ENCODE measurements at places on chromosomes 3 and 15.

DNA sequence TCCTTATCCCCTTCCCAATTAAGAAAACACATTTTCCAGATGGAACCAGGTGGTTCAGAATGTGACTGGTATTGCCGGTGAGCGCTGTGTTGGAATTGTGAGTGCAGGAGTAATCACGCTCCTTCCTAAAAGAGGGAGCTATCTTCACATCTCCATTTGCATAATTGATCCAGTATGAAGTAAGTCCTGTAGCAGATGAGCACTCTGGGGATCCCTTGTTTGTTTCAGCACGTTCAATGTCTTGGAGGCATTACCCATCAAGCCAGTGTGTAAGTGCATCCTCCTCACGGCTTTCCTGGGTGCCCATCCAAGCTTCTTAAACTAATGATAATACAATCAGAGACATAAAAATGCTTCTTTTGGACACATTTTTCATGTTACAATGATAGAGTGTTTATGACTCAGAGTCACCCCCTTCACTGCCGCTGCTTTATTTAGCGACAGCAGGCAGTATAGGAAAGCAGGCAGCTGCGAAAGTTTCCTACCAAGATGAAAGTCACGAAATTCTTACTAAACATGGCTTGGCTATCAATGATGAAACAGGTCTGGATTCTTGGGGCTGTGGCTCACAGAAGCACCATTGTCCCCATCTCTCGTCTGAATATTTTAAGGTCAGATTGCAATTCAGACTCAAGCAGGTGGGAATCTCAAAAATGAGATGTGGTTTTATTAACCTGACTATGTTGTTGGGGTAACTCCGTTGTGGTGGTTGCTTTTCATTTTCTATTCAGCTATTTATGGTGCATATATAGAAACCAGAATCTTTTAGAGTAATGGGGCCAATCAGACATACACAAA lies 346.3 kb upstream of the MDFIC2 start:
- DNase-seq: no peak

GRCh38 chr15:74461847-74462511 lies 1.0 kb upstream of the UBL7 start:
- no peak for DNase-seq

DNA sequence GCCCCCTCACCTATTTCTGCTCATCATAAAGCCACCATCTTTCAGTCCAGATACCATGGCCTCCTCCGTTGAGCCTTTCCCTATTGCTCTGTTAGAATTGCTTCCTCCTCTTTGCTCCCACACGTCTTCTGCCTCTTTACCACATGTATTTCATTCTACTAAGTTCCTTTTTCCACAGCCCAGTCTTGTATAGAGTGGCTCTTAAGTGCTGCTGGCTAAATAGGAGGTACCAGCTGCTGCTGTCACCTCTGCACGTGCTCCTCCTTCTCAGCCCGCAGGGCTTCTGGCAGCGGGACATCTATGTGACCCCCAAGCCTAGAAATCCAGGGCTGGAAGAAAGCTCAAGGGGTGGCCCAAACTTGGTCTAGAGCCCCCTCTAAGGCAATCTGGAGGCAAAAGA lies 38.8 kb upstream of the PLXND1 start:
- DNase-seq: no peak

GRCh38 chr3:182349051-182349450 lies 444.3 kb upstream of the ATP11B start:
- DNase-seq: no peak

DNA sequence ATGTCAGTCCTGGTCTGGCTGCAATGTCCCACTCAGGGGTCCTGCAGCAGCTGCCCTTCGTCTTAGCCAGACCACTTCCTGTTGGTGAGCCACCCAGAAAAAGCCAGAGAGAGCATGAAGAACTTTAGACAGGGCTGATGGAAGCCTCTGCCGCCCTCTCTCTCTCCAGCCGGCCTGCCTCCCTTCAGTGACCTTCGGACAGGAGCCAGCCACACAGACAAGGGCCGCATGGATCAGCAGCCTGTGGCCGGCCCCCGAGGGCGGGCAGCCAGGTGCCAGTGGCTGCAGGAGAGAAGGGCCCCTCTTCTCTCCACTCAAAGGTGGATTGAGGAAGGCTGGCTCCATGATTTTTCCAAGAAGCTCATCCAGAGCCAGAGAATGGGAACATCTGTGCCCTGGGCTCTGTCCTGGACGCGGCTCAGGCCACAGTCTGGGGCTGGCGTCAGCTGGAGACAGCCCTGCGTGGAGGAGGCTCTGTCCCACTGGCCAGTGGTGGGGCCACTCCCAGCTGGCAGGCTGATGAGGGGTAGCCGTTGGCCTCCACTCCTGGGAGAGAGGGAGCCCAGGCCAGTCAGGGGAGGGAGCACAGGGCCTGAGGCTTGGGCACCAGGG lies 42.9 kb downstream of the ISG20 start:
- no peak for DNase-seq

- peak; percentile 78 for DNase-seq
Observed at GRCh38 chr3:48402281-48402732, 27.6 kb downstream of the PLXNB1 start.

GRCh38 chr3:50816894-50817293 lies 142.2 kb downstream of the DOCK3 start:
- no peak for DNase-seq

DNA sequence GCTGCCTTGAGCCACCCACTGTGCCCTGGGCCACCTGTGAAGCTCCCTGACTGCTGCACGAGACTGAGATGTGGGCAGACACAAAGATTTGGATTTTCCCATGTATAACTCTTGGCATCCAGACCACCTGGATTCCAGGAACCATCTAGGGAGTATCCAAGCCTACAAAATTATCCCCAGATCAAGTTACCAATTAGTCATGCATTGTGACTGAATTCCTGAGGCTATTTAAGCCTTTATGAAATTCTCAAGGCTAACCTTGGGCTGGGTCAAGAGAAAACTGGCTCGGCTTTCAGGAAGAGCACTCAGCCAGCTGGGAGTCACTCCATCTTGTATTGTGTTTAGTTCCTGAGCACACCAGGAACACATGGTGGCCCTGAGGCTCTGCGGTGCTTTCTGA lies 13.3 kb upstream of the ATP13A5 start:
- no peak for DNase-seq

- DNase-seq: no peak
Observed at GRCh38 chr3:59880717-59881116, 830.9 kb upstream of the CFAP20DC start.

DNA sequence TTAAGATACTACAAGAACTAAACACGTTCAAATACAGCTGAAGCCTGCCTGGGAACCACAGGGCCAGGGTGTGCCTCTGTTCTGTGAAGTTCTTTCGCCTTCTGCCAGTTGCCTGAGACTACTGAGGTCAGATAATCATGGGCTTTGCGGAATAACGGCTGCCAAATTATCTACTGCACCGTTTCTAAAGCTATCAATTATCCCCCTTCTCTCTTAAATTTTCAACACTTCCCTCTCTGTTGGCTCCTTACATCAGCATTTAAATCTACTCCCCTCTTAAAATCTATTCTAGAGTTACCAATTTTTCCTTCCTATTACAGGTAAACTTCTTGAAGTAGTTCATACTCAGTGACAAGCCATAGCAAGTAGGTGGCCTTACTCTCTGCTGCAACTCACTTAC lies 6.2 kb upstream of the NEO1 start:
- DNase-seq: no peak

DNA sequence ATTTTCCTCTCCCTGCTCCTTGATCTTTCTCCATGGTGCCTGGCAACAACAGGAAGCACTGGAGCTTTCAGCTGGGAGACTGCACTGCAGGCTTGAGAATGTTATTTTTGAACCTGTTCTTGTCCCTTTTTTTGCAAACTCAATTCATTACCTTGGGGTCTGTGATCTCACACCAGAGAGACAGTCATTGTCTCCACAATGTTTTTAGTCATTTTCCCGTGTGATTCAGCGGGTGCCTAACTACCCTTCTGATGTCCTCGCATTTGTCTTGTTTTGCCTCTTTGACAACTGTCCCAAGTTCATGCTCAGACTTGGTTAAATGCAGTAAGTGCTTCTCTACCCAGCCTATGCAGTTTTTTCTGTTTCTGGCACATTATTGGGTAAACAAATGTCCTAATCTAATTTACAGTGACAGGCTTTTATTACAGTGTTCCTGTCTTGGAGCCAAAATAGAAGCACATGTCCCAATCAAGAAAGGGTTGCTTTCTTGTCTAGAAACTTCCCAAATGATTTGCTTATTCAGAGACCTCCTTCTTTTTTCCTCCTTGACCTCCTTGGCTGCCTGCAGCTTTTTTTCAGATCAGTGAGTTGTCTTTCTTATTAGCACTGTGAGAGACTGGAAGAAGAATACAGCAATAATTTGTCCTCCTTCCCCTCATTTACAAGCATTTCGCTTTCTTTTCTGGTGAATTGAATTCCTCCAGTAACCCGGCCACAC lies 162.4 kb downstream of the NSUN3 start:
- DNase-seq: no peak

DNA sequence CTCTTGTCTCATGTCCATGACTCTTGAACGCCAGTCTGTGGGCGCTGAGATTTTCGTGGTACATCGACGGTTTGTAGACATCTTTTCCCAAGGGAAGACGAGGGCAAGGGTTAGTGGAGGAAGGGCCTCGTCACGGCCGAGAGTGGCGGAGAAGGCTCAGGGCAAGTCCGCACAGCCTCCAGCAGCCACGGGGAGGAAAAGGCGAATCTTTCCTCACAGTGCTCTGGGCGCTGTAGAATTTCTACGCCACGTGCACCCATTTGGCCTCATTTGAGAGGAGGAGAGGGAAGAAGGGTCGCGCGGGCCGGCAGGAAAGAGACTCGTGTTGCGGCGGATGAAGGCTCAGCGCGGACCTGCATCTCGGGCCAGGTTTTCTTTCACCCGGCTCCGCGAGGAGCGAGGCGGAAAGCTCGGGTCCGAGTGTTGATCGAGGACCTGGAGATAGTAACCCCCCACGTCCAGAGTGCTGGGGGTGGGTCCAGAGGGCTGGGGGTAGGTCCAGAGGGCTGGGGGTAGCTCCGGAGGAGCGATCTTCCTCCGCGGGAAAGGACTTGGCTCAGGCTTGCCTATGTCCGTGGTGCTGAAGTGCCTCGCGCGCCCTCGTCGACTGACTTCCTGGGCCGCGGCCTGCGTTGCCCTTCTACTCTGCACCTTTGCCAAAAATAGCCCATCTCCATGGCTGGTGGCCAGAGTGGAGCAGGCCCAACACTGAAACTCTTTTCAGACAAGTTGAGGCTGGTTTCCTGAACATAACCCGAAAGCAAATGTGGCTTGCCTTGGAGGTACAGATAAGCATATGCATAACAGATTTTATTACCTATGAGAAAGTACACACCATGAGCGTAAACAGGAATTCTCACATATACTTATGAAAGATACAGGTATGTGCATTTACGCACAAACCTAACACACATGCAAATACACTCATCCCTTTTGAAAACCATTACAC lies 1.1 kb downstream of the SLC35G2 start:
- no peak for DNase-seq

DNA sequence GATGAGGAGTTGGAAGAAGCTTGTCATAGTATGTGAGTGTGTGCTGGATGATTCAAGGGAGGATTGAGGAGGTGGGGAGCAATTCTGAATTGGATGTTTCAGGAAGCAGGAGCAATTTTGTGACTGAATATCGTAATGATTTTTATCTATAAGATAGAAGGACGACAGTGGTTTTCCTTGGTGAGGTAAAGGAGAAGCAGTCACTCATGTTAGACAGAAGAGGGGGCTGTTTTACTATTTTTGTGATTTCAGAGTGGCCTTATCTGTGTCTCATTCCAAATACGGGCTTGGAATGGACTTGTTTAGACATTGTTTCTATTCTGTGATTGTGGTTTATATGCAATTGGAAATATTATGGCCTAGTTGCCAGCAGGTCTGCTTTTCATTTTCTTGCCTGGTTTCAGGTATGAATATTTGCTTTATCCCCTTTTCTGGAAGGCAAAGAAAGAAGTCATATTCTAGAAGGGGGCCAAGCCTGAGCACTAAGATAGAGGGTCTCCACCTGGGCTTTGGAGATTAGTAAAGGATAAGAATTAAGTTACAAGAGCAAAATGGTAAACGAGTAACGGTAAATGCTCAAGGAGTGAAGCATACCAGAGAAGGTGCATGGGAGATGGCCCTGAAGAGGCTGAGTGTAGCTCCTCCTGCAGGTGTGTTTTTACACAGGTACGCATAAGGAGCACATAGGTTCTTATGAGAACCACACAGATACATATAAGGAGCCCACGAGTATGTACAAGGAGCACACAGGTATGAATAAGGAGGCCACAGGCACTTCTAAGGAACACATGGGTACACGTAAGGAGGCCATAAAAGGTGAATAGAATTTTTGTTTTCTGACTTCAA lies 124.6 kb upstream of the KCNAB1 start:
- peak; percentile 21 for DNase-seq

GRCh38 chr3:115913069-115913686 lies 289.9 kb downstream of the GAP43 start:
- DNase-seq: no peak

- peak; percentile 46 for DNase-seq
Observed at GRCh38 chr15:49468481-49468839, 45.4 kb downstream of the FGF7 start.

GRCh38 chr3:177615015-177615414 lies 417.7 kb upstream of the TBL1XR1 start:
- no peak for DNase-seq

DNA sequence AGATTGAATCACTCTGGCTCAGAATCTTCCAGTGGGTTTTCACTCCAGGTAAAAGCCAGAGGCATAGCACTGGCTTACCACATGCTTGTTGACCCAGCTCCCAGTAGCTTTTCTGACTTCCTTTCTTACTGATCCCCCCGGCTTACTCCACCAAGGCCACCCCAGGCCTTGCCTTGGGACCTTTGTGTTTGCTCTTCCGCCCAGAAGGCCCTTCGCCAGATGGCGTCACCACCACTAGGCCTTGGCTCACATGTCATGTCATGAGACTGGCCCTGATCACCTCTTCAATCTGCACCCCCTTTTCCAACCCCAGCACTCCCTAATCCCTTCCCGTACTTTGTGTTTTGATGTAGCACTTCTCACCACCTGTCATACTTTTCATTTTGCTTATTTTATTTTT lies 98.5 kb upstream of the UMPS start:
- DNase-seq: no peak

GRCh38 chr15:66403323-66403722 lies 16.6 kb downstream of the MAP2K1 start:
- DNase-seq: no peak

DNA sequence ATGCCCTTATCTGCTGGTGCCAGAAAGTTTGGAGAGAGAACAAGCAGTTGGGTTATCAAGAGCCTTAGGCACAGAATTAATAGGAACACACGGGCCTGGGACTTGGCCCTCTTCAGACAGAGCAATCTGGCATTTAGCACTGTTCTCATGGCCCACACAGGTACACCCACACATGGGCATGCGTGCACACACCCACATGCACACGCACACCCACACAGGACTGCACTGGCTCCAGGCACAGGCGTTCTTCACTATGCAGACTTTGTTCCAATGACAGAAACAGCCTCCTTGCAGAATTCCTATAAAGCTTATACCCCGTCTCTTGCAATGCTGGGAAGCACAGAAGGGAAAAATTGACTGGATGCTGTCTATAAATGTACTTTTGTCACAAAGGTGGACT lies 36.3 kb downstream of the TMEM44 start:
- no peak for DNase-seq

DNA sequence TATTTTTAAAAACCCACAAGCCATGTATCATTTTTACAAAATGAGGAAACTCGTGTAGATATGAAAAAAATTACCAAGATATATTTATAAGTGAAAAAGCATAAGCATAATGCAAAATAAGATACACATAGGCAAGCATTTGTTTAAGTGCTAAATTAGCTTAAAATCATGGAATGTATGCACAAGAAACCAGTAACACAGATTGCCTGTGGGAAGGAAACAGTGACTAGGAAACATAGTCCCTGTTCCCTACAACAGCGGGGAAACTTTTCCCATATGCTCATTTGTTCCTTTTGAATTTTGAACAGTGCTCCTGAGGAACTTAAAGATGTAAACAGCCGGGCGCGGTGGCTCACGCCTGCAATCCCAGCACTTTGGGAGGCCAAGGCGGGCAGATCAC lies 169.5 kb downstream of the PDE8A start:
- DNase-seq: no peak

All from GM04504 (cell line).